ENCODE measurements at places on chromosomes 4 and X.

DNA sequence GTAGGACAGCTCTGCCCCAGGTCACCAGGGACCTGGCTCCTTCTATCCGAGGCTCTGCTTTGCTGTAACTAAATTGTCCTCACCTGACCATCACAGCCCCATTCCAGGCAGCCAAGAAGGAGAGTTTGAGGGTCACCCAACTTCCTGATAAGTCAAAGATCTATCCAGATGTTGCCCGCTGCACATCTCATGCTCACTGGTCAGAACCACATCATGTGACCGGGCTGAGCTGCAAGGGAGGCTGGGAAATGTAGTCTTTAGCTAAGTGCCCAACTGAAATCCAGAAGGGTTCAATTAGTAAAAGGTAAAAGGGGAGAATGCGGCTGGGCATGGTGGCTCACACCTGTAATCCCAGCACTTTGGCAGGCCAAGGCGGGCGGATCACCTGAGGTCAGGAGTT, 18.4 kb downstream of the HMX1 start:
- DNase-seq, result no peak

GRCh38 chr4:6345096-6345830, 75.6 kb downstream of the WFS1 start:
- no peak for DNase-seq

DNA sequence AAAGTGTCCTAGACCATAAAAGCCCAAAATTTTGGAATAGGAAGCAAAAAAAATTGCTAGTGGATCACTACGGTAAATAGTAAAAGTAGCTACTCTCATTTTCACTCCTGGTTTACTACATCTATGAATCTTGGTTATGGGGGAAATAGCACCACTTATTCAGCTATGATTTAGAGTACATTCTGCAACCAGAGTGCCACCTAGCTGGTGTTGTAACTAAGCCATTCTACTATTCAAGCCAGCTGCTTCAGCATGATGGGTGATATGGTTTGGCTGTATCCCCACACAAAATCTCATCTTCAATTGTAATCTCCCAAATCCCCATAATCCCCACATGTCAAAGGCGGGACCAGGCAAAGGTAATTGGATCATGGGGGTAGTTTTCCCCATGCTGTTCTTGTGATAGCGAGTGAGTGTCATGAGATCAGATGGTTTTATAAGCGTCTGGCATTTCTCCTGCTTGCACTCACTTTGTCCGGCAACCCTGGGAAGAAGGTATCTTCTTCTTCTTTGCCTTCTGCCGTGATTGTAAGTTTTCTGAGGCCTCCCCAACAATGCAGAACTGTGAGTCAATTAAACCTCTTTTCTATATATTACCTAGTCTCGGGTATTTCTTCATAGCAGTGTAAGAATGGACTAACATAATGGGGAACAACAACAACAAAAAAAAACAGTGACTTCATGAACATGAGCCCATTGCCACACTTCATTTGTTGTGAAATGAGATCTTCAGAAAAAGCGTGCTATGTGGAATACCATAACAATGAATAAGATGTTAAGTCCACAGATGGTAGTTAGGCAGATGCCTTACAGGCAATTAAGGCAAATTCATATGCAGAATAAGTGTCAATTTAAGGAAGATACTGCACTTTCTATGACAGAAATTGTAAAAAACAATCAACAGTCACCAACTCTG, 280.1 kb downstream of the PABPC4L start:
- DNase-seq, result no peak

DNA sequence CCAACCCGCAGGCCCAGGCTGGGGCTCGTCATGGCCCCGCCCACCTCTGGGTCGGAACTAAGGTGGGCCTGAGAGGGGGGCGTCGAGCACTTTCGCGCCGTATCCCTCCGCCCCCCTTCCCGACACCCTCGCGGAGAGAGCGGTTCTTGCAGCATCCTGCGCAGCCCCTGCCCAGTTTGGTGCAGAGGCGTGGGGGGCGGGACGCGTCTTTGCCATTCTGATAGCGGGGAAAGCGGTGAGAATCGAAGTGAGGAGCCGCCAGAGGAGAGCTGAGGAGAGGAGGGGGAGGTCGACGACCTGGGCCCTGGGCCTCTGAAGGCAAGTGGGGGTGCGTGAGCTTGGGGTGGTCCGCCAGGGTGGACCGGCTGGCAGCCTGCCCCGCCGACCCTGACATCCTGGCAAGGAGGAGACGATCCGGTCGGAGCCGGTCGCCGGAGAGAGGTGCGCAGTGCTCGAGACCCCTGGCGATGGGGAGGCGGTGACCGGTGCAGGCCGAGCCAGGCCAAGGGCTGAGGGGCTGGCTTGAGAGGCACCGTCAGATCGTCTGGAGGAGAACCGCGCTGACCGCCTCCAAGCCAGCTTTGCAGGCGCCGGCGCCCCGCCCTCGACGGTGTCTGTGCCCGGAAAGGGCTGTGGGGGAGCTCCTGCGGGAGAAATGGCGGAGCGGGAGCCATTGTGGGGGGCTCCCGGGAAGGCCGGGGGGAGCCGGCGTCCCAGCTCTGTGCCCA, 25.5 kb downstream of the GPRASP3 start:
- DNase-seq, result peak; percentile 64

- DNase-seq, result no peak
Observed at GRCh38 chr4:26407476-26407875, 82.8 kb downstream of the CCKAR start.

DNA sequence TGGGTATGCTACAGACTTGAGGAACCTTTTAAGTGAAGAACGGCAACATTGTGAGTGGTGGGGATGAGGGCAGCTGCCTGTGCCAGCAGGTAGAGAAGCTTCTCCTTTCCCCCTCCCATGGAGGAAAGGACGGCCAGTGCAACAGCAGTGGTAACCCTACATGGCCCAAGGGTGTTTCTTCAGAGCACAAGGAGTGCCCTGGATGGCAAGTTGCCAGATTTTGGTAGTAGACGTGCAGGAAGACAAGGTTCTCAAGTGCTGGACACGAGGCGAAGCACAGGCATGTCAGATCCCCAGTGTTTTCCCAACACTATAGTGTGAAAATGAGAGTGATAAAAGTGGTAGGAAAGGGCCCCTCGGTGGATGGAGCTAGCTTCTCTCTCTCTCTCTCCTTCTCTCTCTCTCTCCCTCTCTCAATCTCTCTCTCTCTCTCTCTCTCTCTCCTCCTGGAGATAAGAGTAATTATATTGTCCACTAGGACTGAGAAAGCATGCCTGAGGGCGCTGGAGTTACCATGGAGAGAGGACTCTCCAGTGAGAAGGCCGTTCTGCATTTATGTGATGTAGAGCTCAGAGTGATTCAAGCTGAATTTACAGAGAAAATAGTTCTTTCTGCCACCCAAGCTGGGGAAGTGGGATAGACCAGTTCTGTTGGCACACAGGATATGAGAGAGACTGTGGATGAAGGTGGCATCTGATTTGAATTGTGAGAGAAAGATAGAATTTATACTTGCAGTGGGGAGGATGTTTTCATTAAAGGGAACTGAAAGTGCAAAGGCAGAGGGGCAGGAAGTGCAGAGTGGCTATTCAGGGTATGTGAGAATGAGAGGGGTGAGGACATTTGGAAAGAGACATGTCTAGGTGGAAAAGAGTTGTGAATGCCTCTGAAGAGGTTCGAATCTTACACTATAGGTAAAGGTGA, 25.7 kb upstream of the TRPC3 start:
- DNase-seq, result no peak

- DNase-seq, result no peak
Observed at GRCh38 chrX:1357993-1358392, 21.4 kb downstream of the IL3RA start.

DNA sequence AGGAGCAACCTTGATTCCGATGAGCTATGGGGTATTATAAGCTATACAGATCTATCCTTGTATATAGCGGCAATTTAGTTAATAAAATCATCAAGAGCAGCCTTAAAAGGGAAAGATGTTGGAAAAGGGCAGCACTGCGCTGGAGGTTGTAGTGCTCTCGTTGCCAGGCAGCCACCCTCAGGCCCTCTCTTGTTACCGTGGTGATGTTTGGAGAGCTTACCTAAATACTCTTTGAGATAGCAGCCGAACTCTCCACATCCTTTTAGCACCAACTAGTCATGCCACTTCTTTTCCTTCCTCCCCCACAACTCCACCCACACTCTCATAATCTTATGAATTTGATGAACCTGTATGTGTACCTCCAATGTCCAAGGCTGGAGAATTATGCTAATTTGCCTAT, 3.8 kb upstream of the RADX start:
- DNase-seq, result no peak

DNA sequence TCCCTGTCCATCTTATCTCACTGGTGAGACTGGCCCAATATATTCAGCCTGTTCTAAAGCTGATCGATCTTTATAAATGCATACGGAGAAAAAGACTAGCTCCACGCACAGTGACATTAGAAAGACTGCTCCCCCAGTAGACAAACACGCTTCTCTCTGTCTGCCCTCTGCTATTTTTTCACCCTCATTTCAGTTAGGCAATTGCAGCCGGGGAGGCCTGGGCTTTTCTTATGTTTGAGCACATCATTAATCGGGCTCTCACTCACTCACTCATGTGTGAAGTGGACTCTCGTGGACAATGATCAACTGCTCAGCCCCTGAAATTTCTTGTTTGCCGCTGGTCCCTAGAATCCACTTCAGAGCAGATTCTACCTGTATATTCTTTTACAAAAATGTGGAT, 824.7 kb upstream of the TENM3 start:
- no peak for DNase-seq

DNA sequence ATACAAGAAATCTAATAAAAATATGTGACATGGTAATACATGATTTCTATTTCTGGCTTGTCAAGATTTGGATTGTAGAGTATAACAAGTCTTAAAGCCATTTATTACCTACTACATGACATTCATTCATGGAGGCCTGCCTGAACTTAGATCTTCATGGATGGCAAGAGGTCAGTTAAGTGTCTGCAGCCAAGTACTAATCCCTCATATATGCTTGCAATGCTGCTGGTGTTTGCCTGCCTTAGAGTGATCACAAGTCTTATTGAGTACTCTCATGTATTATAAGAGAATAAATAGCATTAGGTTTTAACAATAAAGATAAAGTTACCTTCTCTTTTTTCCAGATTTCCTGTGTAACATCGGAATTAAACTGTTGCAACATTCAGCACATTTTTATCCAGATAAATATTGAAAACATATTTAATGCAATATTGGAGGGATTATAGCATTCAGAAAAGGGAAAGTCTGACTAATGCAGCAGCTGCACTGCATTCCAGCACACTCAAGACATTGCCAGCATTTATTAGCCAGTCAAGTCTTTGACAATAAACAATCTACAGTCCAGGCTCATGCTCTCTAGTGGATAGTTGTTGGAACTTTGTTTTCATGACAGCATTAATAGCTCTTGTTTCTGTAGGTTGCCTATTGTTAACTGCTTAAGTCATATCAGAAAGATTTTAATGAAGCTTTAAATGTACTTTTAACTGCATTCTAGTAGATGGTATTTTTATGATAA, 737.1 kb downstream of the FAT4 start:
- peak; percentile 82 for DNase-seq

- DNase-seq, result no peak
Observed at GRCh38 chrX:91414713-91415112, 19.9 kb upstream of the PABPC5 start.
